ENCODE measurements at places on chromosomes 7 and 10. TPM values are rescaled to one million over a fixed set of nuclear protein-coding genes. Genes with fewer than 3 reads are reported as not detected.

Gene HOXA7
- 3.9 TPM for total RNA-seq

Gene SUGCT
- 6.1 TPM for total RNA-seq

Gene RSPH10B2
- 0.71 TPM for total RNA-seq

Gene OR2A12
- not detected for total RNA-seq

DNA sequence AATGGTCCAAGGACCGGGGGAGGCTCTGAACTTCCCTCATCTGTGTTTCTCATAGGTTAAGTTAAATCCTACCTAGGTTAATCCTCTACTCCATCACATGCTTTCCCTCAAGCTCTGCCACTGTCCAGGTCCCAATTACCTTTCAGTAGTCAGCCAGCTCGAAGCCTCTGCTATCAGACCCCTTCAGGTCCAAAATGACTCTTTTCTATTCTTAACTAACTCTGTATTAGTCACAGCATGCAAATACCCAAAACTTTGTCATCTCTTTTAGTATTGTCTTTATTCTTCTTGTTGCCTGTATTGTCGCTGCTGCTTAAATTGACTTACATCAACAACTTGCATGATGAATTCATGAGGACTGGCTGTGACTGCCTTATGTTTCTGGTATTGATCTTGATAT, 15.3 kb downstream of the PPP1R17 start:
- DNase-seq: no peak

DNA sequence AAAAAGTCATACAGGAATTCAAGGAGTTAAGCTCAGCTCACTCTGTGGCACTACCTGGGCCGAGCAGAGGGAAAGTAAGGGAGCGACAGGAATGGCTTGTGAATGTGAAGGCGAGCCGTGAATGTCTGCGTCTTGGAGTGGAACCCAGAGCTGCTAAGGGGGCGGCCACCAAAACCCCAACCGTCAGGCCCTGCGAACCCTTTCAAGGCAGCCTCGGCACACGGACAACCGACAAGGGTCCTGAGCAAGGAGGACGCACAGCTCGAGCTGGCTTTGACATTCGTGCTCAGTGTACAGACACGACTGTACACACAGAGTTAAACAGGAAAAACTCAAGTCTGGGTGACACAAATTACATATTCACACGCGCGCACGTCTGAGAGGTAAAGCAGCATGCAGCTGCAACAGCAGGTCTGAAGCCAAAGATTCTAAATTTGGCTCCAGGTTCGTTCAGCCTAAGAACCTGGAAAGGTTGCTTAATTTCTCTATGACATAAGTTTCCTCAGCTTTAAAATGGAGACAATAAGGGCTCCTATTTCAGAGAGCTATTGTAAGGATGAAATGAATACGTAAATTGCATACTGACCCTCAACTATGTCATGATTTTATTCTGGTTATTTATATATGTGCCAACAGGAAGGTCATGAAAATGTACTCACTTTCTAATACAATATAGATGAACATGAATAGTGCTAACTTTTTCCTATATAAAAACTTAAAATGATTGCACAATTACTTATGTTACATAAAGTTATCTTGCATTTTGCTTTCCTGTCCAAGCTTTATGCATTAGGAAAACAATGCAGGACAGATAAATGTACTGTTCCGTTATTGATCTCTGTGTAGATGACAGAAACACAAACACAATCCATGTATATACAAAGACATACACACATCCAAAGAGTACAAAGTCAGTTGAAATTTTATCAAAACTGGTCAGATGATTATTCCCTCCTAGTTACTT, 192.9 kb downstream of the ZMYND11 start:
- DNase-seq: peak; percentile 61

GRCh38 chr10:95278061-95278988, 12.5 kb downstream of the PDLIM1 start:
- no peak for DNase-seq

- DNase-seq: peak; percentile 46
These were observed 103.0 kb downstream of the VOPP1 start for GRCh38 chr7:55469271-55469681.

DNA sequence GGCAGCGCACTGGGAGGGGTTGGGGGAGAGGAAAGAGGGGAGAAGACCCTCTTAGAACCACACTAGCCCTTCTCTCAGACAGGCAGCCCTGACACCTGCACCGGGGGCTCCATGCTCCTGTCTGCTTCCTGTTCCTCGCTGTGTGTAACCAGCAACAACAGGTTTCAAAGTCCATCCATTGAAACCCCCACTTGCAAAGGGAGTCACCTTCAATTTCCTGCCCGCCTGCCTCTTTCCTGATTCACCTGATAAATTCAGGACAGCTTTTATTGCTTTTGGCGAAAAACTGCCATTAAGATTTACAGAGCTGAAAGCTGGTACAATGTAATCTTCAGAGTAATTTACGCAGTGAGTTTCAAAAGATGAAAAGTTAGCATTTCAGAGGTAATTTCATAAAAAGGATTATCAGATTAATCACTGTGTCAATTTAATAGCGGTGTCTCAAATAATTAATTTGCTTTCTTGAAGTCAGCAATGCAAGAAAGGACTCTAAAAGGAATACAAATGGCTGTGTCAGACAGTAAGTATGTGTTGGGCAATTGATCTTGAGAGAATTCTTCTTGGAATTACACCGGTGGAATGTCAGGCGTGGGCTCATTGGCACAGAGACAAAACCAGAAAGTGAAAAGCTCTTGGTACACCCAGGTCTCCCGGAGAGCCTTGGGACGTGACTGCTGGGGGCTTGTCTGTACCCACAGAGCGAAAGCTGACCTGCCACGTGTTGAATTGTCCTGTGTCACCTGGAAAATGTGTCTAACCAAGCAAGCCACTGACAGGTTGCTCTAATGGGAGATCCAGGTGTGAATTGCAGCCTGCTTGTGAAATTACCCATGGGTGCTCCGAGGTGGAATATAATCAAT, 60.7 kb downstream of the TMEM209 start:
- peak; percentile 66 for DNase-seq

DNA sequence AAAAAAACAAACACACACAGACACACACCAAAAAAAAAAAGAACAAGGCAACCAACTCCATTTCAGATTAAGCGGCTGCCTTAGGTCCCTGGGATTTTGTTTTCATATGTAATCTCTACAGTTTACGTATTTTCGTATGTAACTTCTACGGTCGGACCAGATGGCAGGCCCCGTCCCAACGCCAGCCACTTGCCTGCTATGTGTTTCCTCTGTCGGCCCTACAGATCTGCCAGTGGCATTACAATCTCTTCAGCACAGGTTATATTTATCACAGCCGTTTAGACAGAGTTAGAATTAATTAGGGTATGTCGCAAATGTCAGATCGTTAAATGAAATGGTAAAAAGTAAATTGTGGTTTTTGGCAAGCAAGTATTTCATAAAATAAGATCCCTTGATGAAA, 99.3 kb downstream of the DNAJB6 start:
- no peak for DNase-seq

GRCh38 chr10:100653238-100653956, 92.0 kb upstream of the PAX2 start:
- no peak for DNase-seq

DNA sequence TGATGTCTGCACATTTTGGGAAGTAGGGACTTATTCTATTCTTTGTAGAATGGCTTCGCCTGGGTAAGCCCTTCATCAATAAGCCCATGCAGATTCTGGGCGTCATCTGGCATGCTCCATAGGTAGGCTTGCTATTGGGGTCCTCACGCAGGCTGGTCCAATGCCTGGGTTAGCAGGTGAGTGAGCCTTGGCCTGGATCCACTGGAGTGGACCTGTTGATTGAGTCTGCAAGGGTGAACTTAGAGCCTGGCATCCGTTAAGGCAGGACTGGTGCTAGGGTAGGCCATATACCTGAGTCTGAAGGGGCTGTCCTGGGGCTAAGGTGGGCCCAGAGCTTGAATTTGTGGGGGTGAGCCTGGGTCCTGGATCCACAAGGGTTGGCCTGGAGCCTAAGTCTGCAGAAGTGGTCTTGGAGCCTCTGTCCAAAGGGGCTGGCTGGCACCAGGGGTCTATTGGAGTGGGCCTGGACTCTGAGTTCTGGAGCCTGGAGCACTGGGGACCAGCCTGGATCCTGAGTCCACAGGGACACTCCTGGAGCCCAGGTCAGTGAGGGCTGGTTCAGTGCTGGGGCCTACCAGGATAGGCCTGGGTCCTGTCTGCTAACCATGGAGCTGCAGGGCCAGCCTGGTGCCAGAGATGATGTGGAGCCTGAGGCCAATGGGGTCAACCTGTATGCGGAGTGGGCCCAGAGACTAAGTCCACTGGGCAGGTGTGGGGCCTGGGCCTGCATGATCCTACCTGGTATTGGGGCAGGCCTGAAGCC, 297.7 kb downstream of the PTPRN2 start:
- no peak for DNase-seq

Measured in muscle of leg (tissue), 16 donors.